ENCODE measurements at places on chromosomes 16 and 17. TPM values are rescaled to one million over a fixed set of nuclear protein-coding genes. Genes with fewer than 3 reads are reported as not detected.

The CRISPLD2 gene
- total RNA-seq = 3.1 TPM

The SLC13A2 gene
- total RNA-seq = not detected

The KCTD19 gene
- total RNA-seq = not detected

The SCARF1 gene
- total RNA-seq = 0.86 TPM

The NPB gene
- total RNA-seq = 0.63 TPM

The SPSB3 gene
- 52.0 TPM for total RNA-seq

The SLC5A11 gene
- total RNA-seq = not detected

The WNK4 gene
- 0.09 TPM for total RNA-seq
